ENCODE measurements at places on chromosomes 4 and X.

DNA sequence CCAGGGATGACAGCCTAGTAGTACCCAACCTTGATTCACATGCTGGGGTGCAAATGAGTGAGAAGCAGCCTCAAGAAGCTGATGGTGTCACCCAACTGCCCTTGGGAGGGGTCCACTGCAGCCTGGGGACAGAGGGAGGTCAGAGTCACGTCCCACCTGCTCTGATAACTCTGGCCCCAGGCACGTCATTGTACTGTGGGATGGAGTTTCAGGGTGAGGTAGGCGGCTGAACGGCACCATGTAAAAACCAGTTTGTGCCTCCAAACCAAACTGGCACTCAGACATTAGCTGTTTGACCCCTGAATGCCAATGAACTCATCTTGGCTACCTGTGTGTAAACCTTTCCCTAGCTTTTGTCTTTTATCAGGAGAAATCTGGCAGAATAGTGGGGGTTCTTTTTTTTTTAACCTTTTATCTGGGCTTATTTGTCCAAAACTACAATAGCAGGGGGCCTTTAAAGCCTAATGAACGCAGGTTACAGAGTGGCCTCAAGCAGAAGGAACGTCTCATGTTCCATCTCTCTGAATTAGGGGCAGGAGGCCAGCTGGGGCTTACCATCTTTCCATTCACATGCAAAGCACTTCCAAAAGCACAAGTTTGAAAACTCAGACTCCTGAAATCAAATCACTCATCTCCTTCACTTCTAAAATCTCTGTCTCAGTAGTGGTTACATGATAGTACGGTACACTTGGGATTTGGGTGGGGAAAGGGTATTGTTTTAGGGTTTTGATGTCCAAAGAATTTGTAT, 89.4 kb downstream of the IRF2 start:
- DNase-seq: no peak

DNA sequence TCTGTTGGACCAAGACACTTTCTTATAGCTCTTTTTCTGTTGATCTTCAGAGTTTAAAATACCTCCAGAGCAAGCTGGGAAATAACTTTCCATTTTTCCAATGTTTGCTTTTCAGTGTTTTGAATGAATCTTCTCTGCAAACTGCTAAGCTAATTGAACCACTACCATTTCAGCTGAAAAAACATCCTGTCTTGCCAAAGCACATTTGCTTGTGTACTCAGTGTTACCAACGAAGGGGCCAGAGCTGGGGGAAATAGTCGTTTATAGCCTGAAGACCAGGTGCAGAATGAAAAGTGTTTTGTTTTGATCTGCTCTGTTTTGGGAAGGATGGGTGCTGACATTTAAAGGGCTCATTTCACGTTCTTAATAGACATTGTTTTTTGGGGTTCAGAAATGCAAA, 88.4 kb upstream of the CLNK start:
- DNase-seq: no peak

DNA sequence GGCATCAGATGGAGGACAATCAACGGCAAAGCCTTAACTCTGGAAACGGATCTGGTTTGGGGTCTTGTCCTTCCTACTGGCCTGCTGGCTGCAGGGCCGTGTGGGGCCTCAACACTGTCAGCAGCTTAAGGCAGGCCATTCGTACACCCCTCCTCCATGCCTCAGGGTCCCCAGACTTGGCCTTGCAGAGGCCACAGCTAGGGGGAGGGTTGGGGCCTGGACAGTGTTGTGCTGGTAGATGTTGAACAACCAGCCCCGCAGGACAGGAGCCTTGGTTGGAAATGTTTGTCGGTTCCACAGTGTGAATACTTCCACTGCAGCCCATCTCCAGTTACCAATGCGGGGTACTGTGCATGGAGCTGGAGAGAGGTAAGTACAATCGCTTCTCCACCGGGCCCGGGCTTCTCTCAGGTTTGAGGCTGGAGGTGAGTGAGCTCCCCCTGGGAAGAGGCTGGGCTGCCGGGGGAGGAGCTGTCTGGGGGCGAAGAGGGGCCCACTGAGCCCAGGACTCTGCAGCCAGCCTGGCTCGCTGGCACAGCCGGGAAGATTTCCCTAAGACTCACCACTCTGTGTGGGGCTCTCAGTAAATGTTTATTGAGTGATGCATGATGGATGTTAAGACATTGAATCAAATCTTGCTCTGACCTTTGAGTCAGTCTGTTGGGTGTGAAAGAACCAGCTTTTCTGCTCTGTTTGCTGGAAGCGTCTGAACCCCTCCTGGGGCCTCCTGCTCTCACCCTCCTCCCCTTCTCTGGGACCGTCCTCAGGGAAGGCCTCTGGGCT, 19.7 kb upstream of the GPR78 start:
- DNase-seq: no peak

GRCh38 chr4:16661813-16662212, 236.6 kb downstream of the LDB2 start:
- no peak for DNase-seq

DNA sequence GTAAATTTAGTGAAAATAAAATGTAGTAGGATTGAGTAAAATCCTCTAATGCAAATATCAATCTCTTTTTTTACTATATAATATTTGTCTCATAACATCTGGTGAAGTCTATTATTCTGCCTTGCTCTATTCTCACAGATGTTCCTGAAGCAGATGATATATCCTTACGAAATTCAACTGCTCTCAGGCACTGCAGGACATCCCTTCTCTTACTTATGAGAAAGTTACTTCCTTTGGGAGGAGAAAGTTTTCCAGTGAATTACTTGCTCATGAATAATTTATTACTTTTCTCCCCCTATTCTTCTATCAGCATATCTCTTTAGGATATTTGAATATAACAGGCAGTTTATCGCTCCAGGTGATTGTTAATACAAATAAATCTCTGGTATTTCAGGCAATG, 75.6 kb upstream of the AGA start:
- DNase-seq: no peak

GRCh38 chrX:20521222-20521621, 254.5 kb upstream of the RPS6KA3 start:
- no peak for DNase-seq

- DNase-seq: no peak
Observed at GRCh38 chr4:165553221-165553810, 174.5 kb downstream of the CPE start.

- no peak for DNase-seq
Observed at GRCh38 chr4:2178986-2179385, 62.9 kb downstream of the HAUS3 start.
